Right renal cortex interstitium (tissue), 3 donors: ENCODE measurements at places on chromosomes 2 and 18.

GRCh38 chr18:59469463-59470180 lies 110.6 kb upstream of the LMAN1 start:
- DNase-seq = no peak

- no peak for DNase-seq
Observed at GRCh38 chr2:162465430-162465829, 121.5 kb downstream of the GCA start.

GRCh38 chr2:208948073-208948472 lies 475.8 kb upstream of the MAP2 start:
- DNase-seq = no peak

DNA sequence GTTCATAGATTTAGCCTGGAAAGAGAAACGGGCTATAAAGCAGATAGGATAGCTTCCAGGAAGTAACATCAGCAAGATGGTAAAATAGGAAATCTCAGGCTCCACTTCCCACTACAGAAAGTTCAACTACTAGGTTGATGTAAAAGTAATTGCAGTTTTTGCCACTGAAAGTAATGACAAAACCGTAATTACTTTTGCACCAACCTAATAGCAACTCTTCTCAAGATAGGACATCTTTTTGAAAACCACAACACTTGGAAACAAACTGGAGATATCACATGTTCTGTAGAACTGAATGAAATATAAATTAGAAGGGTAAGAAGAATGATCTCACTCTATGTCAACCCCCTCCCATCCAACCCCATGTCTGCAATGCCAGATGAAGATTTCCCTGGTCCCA lies 1154.3 kb downstream of the BCL11A start:
- no peak for DNase-seq

DNA sequence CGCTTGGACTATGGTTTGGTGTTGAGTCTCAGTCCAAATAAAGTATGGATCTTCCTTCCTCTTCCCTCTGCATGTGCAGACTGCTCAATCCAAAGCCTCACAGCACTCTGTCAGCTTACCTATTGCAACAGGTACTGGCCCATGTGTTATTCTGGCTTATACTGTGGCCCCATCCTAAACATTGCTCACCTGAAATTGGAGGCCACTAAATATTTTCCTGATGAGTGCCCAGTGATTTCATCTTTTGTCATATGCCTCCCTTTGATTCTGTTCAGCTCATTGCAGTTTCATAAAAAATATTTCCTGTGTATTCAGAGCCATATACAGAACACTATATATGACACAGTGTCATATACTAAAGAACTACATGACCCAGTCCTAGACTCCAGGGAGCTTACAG lies 86.3 kb upstream of the FAM136A start:
- no peak for DNase-seq

DNA sequence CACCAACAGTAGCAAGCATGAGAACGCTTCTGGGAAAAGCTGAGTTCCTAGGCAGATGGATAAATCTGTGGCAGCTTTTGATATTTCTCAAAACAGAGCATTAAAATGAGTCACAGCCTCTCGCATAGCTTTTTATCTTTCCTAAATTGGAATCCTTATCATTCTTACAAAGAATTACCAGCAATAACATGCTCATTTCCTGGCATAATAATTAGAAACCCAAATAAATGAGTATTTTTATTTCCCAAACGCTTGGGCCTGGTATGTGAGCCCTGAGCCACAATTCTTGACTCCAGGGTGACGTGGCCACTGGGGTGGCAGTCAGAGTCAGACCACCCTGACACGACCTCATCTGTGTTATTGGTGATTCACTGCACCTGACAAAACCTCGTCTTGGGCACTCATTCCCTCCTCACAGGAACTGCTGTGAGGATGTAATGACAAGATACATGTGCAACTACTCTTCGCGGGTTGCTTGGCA lies 210.7 kb downstream of the ARL4C start:
- DNase-seq = no peak

GRCh38 chr18:26710470-26711096 lies 154.9 kb downstream of the AQP4 start:
- no peak for DNase-seq

DNA sequence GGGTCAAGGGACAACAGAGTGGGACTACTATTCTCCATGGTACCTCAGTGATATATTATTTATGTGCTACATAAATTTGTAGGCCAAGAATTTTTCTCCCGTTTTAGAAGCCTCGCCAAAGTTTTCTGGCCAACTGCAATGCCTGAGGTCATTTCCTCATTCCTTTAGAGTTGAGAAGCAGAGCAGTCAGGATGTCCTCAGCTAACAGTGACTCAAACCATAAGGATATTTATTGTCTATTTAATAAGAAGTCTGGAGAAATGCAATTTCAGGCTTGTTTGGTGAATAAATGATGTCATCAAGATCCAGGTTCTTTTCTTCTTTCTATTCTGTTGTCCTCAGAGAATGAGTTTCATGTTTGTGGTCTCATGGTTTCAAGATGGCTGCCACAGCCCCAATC lies 91.0 kb downstream of the ADCYAP1 start:
- no peak for DNase-seq

- no peak for DNase-seq
Observed at GRCh38 chr2:114550364-114550763, 107.9 kb downstream of the DPP10 start.

DNA sequence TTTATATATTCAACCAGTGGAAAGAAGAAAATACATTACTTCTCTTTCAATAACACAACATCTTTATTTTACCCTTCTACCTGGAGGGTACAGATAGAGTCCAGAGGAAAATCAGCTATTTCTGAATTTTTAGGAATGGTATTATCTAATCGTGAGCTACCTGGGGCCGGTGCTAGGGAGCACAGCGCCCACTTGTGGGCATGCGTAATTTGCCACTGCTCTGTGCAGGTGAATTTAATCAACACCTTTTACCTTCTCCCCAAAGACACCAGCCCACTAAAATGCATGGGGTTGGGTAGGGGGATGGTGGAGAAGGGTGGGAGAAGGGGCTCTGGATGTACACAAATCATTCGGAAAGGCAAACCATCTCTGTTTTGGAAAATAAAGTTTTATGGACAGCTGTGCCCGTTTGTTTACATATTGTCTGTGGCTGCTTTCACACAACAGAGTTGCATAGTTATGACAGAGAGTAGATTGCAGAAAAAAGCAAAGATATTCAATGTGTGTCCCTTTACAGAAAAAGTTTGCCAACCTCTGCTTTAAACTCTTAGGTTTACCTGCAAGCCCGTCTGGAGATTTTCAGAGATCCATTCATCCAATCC lies 51.5 kb upstream of the DCC start:
- no peak for DNase-seq

GRCh38 chr2:102753563-102754159 lies 8.2 kb upstream of the TMEM182 start:
- DNase-seq = no peak
